ENCODE measurements at places on chromosomes 5 and 9.
A peak's percentile ranks its signal among the peaks of the same experiment; 100 is the strongest.

- DNase-seq, result no peak
Measured at GRCh38 chr5:166324372-166324771, 1967.1 kb upstream of the WWC1 start.

DNA sequence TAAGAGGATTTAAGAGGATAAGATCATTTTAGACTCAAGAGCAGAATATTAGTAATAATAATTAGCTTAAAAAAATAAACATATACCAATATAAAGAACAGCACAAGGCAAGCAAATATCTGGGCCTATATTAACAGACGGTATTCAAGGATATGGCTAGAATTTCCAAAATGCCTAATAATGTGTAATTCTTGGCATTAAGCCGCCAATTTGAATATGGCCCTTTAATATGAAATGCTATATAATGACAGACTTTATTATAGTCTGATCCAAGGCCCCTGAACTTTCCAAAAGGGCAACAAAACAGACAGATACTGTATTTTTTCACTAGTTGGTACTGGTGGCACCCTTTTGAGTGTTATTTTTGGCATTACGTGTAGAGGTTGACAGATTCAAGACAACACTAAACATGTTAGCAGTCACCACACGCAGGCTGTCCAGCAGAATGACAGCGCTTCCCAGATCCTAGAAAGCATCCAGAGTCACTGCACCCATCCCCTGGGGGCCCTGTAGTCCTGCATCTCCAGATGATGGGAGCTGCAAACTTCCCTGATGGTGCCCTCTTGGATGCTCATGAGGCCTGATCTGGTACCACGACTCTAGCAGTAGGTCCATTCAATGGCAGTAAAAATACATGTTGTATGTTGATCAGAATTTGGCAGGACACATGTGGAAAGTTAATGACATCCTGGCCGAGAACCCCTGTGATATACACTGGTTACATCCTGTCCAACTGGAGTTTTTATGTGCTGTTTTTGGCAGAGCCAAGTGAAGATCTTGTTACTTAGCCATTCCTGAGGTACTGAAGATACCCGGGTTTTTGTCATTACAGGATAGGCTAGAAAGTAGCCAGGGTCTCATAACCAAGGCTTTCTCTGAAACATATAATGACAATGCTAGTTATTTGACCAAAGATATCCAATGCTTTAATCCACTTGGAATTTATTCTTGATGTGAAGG lies 1.7 kb upstream of the ABL1 start:
- no peak for DNase-seq

DNA sequence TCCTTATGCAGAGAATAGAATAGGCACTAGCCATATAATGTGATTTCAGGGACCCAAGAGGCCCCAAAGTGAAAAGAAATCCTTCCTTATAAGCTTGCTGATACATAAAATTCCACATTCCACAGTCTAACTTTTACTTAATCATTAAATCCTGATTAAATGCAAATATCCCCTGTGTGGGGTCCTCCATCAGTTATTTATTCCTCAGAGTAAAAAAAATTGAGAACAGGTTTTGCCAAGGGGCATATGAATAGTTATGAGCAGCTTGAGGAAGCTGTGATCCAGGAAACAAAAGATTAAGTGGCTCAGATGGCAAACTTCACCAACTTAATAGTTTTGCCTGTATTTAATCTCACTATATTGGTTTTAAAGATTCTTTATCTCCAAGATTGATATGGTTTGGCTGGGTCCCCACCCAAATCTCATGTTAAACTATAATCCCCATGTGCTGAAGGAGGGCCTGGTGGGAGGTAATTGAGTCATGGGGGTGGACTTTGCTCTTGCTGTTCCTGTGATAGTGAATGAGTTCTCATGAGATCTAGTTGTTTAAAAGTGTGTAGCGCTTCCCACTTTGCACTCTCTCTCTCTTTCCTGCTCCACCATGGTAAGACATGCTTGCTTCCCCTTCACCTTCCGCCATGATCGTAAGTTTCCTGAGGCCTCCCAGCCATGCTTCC lies 324.9 kb downstream of the NPR3 start:
- no peak for DNase-seq

- DNase-seq, result no peak
Measured at GRCh38 chr5:87541033-87541432, 128.3 kb upstream of the CCNH start.

DNA sequence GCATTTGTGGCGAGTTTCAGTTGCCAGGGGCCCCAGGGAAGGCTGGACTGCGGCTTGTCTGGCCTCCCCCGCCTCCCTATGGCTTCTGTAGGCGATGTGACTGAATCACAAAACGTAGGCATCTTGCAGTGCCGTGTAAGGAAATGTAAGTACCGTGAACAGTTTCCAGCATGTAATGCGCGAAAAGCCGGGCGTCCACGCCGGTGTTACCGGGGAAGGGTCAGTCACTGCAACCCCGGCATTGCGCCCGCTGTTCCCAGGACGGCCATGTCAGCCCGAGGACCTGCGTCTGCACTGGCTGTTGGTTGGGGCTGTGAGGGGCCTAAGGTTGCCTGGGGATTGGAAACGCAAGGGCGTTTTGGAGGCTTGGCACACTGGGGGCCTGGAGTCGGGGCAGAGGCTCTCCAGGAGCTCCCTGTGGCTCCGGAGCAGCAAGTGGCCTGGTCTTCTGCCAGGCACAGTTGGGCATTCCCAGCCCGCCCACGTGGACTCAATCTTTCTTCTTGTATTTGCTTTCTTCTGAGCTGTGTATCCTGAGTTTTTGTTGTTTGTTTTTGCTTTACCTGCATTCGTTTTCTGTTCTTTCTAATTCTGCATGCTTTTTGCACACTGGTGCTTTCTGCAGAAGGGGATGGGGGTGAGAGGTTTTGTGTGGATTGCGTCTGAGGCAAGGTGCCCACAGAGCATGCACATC lies 36.9 kb upstream of the PLEKHG4B start:
- no peak for DNase-seq

- no peak for DNase-seq
Measured at GRCh38 chr5:98906756-98907355, 22.0 kb downstream of the CHD1 start.

- DNase-seq, result no peak
Measured at GRCh38 chr5:54484219-54484894, 28.9 kb downstream of the HSPB3 start.

- DNase-seq, result no peak
Measured at GRCh38 chr5:38932854-38933408, 87.1 kb downstream of the OSMR start.

- DNase-seq, result no peak
Measured at GRCh38 chr9:138083873-138084272, 206.3 kb downstream of the CACNA1B start.

- DNase-seq, result no peak
Measured at GRCh38 chr5:103450333-103451061, 112.1 kb downstream of the NUDT12 start.

DNA sequence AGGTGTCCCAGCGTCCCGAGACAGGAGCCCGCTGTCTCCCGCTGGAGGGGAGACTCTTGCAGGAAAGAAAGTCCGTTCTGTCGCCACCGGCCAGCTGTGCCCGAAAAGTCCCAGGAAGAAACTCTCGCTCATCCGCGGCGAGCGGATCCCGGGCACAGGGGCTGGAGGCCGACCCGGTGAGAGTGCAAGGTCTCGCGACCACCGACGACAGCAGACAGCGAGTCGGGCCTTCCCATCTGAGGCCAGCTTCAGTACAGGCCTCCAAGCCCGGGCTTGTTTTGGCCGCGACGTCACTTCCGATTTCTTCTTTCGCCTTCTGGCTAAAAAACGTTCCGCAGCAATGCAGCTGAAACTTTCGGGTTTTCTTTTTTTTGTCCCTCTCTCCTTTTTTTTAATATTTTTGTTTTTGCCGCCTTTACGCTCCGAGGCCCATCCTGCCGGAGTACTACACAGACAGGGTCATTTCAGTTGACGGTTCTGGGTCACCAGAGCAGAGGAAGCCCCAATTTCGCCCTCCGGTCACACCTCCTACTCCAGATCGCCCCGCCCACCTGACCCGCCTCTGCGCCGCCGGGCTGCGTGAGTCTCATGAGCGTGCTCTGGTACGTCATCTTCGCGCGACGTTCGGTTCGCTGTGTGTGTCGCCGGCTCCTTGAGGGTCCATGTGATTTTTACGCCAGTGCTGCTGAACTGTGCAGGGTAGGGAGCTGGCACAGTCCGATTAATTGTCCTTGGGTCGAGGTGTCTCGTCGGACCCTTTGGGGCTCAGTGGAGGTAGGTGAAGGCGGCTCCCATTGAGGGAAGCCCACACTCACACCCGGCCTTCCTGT lies at the start of the genes ANKRA2 and UTP15:
TSS of gene ANKRA2 (minus strand) at position 501 of the 830 bp plus-strand sequence. CDS start 2,758 bp downstream, outside the sequence.
TSS of gene UTP15 (plus strand) at position 605 of the 830 bp plus-strand sequence. CDS start 1,602 bp downstream, outside the sequence.
- peak; percentile 99 for DNase-seq

DNA sequence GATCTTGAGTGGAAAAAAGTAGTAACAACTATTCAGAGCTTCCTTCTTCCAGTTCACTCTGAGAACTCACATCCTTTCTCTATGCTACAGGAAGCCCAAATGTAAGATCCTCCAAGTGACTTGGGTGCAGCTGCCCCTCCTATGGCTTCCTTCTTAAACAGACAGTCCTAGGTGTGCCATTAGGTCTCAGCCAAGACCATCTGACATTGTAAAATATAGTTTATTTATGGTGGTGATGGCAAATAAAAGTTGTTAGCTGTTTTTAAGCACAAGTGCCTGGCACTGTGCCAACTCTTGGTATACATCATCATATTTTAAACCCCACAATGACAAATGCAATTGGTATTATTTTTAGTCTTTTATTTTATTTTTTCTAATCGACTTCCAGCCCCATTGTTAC lies 58.1 kb downstream of the TMEM252 start:
- no peak for DNase-seq

- DNase-seq, result no peak
Measured at GRCh38 chr9:37301042-37301853, 121.2 kb upstream of the GRHPR start.

DNA sequence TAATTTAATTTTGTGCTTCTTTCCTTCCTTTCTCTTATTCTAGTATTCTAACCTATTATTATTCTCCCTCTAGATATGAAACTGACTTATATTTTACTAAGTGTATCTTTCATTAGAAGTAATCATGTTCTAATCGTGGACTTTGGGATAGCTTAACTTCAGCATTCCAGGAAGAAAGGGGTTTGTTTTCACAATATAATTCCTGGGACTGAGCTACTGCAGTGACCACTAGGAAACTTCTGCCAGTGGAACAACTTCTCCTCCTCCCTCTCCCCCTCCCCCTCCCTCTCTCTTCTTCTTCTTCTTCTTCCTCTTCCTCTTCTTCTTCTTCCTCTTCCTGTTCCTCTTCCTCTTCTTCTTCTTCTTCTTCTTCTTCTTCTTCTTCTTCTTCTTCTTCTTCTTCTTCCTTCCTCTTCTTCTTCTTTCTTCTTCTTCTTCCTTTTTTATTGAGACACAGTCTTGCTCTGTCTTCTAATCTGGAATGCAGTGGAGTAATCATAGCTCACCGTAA lies 127.9 kb downstream of the NNT start:
- no peak for DNase-seq

DNA sequence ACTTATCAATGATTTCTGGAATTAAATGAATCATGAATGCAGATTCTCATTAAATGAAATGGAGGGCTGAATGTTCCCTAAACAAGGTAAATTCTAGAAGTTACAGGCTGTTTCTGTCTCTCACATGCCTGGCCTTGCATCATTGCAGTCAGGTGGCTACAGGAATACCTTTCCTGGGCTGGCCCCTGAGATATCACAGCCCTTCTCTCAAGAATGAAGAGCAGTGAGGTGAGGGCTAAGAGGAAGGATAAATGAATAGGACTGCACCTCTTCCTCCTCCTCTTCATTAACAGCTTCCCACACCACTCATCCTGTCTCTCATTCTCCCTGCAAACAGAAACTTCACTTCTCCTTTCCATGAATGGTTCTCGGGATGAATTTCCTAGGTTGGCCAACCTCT lies 22.5 kb downstream of the ARHGEF28 start:
- DNase-seq, result no peak

- DNase-seq, result no peak
Measured at GRCh38 chr9:132312873-132313272, 41.9 kb downstream of the SETX start.

DNA sequence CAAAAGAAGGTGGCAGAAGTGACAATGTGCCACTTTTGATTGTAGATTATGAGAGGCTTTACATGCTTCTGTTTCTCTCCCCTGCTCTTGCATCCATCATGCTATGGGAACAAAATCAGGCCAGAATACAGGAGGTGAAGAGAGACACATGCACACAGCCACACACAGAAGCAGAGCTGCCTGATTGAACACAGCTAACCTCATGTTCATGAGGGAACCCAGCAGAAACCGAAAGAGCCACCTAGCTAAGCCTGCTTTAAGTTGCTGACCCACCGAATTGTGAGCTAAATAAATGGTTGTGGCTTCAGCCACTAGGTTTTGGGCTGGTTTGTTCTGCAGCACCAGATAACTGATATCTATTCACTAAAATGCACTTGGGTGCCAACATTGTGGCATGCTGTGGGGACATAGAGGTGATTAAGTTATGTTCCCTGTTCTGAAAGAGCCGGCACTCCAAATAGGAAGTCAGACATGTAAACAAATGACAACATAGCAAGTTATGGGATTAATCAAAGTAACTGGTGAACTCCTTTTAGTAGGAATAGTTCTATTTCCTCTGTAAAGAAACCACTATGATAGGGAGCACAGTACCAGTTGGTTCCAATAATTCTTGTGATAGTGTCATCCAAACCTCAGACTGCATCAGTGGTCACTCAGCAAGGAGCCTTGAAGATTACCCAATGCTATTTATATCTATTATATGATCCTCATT lies 93.6 kb upstream of the TNC start:
- no peak for DNase-seq

GRCh38 chr9:111559000-111559610 lies 34.1 kb downstream of the ZNF483 start:
- no peak for DNase-seq

DNA sequence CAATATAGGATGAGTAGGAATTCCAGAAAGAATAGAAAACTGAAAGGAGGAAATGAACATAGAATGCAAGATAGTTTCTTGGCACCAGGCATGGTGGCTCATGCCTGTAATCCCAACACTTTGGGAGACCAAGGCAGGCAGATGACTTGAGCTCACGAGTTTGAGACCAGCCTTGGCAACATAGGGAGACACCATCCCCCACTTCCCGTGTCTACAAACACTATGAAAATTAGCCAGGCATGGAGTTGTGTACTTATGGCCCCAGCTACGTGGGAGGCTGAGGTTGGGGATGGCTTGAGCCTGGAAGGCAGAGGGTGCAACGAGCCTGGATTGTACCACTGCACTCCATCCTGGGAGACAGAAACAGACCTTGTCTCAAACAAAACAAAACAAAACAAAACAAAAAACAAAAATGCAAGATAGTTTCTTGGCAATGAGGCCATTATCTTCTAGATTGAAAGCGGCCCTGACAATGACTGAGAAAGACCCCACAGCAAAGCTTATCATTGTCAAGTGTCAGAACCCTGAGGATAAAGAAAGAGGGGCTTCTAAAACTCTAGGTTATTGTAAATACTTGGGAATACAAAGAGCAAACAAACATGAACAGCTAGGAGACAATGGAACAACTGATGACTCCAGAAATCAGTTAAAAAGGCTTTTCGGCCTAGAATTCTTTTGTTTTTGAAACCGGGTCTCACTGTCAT lies 9.2 kb downstream of the SQSTM1 start:
- no peak for DNase-seq

GRCh38 chr9:111099199-111100008 lies 61.1 kb upstream of the LPAR1 start:
- no peak for DNase-seq

- no peak for DNase-seq
Measured at GRCh38 chr9:4243877-4244812, 55.7 kb downstream of the GLIS3 start.

GRCh38 chr5:61595426-61595825 lies 263.4 kb downstream of the ZSWIM6 start:
- no peak for DNase-seq

- no peak for DNase-seq
Measured at GRCh38 chr9:4389755-4390154, 89.9 kb upstream of the GLIS3 start.
